Left hindlimb (tissue), 1 donor: ENCODE measurements at places on chromosomes 11 and 22.

DNA sequence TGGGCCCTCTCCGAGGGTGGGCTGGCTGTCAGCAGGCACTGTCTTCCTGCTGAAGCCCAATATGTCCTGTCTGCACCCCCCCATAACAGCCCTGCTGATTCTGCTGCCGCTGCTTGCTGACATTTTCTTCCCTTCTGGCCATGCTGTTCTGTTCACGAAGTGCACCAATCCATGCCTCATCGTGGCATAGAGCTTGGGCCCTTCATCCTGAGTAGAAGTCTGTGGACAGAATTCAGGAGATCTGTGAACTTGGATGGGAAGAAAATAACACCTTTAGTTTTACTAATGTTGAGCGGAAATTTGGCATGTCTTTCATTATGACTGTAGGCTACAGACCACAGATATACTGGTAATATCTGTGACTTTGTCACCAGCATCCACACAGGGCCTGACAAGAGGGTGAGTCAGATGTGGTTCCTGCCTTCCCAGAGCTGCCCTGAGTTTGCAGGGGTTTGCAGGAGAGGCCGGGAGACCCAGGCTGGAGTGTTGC, 14.1 kb upstream of the KIAA0930 start:
- DNase-seq: no peak

DNA sequence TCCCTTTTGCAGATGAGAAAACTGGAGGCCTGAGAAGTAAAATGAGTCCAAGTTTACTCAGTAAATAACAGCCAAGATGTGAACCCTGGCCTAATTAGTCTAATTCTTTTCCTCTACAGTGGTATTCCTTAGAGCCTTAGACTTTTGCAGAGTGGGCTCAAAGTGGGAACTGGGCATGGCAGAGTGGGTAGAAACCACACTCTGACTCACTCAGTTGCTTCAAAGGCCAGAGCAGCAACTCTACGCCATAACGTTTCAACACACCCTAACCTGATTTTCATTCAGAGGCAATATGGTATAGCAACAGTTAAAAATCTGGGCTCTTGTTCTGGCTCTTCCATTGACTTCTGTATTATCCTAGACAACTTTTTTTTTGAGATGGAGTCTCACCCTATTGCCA, 2.8 kb downstream of the THRSP start:
- no peak for DNase-seq

DNA sequence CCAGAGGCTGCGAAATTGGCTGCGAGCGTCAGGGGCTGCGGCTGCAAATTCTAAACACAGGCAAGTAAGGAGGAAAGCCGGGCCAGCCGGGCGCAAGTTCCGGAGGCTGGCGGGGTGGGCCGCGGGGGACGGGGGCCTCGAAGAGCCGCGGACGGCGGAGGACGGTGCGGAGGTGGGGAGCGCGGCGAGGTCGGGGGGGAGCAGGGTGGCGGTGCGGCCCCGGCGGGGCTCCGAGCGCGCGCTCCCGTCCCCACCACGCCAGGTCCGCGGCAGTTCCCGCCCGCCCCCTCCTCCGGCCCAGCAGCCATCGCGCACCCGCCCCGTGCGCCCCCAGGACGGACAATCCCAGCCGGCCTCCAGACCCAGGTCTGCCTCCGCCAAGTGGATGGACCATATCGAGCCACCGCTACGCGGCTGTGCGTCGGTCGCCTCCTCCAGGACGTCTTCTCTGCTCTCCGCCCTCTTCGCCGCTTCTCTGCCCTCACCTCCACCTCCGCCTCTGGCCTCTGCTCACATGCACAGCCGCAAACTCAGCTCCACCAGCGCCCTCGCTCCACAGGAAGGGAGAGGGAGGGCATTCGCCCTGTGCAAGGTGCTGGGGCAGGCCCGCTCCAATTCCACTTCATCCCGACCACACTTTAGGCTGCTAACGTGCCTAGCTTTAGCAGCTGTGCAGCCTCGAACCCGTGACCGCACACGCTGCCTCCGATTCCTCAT, 7.2 kb downstream of the ELFN2 start:
- DNase-seq: no peak

GRCh38 chr11:109867784-109868183, 225.4 kb upstream of the ZC3H12C start:
- no peak for DNase-seq

DNA sequence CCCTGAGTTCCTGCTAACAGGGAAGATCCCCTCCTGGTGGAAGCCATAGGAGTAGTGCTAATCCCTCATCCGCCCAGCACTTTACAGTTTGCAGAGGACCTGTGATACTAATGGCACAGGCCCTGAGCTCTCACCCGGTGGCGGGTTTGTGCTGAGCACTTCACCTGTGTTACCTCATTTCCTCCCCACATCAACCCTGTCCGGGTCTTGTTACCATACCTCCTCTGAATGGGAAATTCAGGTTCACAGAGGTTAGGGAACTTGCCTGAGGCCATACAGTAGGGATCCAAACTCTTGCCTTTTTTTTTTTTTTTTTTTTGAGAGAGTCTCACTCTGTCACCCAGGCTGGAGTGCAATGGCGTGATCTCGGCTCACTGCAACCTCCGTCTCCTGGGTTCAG, 25.2 kb downstream of the CAPN1 start:
- no peak for DNase-seq

DNA sequence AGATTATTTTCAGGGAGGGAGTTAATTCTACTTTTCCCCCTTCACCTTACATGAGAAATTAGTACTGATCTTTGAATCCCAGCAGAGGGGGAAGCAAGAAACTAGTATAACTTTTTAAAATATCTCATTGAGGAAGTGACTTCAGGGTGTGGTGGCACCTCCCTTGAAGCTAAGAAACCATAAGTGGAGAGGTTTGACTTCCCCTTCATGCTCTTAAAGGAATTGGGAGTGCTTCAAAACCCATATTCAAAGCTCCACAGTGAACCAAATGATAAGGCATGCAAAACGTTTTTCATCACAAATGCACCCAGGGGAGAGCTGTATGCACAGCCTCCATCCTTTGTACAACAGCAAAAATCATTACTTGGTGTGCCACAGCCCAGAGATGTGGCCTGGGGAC, 540 bp downstream of the MS4A14 start:
- no peak for DNase-seq

DNA sequence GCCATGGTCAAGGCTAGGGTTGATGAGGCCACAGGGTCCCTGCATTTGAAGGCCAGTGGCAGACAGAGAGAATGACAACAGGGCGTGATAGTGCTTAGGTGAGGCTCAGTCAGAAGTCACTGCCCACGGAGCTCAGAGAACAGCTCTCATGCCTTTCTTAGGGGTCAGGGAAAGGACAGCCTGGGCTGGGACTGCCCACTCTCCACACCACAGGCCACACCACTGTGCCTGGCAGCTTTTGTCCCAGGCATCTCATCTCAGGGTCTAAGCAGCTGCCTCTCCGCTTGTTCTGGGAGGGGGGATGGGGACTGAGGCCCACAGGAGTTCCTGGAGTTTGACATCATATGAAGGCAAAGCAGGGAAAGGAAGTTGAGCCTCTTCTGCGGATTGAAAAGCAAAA, 150.2 kb upstream of the B3GAT1 start:
- DNase-seq: peak; percentile 57

DNA sequence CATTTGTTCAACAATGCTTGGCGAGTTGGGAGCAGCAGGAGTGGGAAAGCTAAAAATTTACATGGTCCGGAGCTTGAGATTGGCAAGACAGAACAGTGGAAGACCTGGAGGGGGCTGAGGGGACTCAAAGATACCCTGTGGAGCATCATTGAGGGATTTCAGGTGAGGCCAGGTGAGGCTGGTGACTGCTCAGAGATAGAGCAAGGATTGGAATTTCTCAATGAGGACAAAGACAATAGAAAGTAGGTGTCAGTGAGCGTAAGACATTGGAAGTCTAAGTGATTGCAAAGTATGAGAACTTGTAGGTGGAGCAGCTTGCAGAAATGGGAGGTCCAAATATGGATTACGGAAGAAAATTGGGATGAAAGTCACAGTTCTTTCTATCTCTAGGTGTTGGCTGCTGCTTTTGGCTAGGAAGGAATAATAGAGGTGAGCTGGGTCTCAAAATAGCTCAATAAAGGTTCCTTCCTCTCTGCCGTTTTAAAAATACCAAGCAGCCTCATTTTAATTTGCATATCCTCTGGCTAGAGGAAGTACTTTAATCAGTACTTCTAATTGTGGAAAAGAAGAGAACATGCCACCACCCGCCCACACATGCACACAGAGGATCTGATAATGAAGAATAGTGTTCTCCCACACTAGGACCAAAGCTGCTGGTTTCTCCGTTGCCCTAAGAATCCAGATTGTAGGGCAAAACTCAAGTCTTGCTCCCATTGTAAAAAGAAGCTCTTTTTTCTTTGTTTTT, 41.8 kb upstream of the SORL1-AS1 start:
- DNase-seq: no peak

GRCh38 chr11:7612661-7613393, 60.5 kb downstream of the CYB5R2 start:
- DNase-seq: no peak

- no peak for DNase-seq
Measured at GRCh38 chr11:66904561-66904960, 47.7 kb downstream of the LRFN4 start.

DNA sequence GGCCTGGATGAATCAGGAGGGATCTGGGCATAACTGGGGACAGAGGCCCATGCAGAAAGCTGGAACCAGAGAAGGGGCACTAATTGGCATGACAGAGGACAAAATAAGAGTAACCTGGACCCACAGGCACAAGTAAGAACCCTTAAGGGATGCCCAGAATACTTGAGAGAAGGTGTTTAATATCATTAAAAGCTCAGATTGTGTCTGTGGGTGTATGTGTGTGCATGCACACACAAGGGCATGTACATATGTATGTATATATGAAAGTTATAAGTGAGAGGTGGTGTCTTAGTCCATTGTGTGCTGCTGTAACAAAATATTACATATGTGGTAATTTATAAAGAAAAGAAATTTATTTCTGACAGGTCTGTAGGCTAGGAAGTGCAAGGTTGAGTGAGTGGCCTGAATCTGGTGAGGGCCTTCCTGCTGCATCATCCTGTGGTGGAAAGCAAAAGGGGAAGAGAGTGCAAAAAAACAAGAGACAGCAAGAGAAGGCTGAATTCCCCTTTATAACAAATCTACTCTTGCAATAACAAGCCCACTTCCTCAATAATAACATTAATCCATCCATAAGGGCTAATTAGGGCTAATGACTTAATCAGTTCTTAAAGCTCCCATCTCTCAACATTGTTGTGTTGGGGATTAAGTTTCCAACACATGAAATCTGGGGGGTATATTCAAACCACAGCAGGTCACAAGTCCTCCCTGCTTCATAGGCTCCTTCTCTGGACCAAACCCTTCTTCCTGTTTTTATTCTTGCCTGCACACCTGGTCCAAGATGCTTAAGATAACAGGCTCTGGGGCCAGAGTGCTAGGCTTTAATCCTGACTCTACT, 68.3 kb upstream of the POU2AF2 start:
- DNase-seq: no peak

DNA sequence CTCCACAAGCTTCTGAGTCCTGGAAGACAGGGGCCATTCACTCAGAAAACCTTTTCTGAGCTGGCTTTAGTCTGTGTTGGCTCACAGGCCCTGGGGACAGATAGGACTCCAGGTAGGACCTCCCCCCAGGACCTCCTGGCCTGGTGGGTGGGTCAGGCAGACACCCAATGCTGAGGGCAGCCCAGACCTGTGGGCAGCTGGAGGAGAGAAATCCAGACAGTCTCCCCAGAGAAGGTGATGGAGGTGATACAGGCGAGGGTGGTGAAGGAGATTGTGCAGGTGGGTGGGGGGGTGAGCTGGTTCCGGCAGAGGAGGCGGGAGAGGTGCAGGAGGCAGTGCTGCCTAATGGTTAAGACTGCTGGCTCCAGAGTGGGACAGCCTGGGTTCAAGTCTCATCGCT, 15.6 kb downstream of the LRRC32 start:
- DNase-seq: no peak

- DNase-seq: no peak
Measured at GRCh38 chr11:18071098-18071705, 25.1 kb upstream of the TPH1 start.
